COR-L47 (cell line): ENCODE measurements at places on chromosomes 12 and 14.

- no peak for DNase-seq
These were observed 5.6 kb downstream of the TBX5 start for GRCh38 chr12:114400361-114400811.

DNA sequence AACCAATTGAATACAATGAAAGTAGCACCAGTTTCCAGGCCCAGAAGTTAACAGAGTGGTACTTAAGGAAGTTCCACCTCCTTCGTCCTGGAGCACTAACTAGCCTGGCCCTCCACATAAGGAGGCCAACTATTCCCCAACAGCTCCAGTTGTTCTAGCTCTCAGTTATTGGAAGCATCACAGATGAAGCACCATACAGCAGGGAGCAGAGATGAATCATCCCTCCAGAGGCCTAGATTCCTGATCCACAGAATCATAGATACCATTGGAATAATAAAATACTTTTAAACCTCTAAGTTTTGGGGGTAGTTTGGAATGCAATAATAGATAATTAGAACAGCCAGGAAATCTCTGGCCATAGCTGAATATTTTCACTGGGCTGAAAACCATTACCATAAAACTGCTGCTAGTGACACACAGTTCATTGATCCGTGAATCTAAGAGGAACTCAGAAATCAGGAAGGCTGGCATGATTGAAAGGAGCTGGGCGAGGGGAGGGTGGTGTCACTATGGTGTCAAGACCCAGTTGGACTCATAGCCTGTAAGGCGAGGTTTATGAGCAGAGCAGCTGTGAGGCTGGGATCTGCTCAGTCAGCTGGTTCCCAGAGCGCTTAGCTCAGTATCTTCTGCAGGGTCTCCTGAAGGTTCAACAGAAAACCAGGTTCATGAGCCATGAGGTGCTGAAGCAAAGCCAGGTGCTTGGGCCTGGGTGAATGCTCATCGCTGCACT lies 371.4 kb upstream of the TMTC1 start:
- no peak for DNase-seq

DNA sequence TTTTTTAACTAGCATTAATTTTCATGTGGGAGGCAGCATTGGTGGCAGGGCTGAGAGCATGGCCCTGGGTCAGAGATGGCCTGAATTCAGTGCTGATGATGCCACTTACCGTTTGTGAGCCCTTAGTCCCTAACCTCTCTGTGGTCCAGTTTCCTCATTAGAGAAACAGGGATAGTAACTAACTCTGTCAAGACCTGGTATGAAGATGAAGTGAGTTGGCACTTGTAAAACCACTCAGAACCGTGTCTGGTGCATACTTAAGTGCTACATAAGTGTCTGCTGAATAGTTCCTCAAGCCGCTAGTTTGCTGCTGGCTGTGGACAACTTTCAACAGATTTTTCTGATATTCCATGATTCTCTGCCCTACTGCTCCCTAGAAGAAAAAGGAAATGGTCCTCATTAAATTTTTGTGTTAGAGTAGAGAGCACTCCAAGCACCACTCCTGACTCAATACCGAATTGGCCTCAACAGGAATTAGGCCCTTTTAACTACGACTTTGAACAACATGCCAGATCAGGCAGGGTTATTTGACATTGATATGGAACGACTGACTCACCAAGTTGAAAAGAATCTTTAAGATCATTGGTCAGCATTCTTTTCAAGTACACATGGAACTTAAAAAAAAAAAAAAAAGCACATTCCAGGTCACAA lies 250.2 kb downstream of the ANO2 start:
- DNase-seq = no peak

DNA sequence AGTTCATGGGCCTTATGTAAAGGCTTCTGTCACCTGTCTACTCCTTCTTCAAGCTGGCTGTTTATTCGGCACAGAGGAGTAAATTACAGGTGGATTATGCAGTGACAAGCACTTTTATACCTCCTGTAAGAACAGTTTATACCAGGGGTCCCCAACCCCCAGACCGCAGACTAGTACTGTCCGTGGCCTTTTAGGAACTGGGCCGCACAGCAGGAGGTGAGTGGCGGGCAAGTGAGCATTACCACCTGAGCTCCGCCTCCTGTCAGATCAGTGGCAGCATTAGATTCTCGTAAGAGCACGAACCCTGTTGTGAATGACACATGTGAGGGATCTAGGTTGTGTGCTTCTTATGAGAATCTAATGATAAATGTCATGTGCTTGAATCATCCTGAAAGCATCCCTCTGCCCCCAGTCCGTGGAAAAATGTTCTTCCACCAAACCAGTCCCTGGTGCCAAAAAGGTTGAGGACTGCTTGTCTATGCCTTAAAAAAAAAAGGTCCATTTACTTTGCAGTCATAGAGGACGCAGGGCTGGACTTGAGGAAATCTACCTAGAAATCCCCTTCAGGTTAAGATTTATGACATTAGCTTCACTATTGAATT lies 78.8 kb downstream of the ETV6 start:
- no peak for DNase-seq

DNA sequence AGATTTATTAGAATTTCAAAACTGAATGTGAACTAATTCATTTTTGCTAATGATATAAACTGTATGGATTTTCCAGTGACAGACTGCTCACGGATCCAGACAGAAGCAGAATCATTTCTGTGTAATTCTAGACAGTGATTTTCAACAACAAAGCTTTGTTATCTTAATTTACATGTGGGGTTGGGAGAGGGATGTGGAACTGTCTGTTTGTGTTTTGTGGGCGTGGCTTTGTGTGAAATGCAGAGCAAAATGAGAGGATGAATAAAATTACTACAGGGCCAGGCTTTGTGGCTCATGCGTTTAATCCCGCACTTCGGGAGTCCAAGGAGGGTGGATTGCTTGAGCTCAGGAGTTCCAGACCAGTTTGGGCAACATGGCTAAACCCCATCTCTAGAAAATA lies 834.7 kb downstream of the GALC start:
- DNase-seq = no peak

DNA sequence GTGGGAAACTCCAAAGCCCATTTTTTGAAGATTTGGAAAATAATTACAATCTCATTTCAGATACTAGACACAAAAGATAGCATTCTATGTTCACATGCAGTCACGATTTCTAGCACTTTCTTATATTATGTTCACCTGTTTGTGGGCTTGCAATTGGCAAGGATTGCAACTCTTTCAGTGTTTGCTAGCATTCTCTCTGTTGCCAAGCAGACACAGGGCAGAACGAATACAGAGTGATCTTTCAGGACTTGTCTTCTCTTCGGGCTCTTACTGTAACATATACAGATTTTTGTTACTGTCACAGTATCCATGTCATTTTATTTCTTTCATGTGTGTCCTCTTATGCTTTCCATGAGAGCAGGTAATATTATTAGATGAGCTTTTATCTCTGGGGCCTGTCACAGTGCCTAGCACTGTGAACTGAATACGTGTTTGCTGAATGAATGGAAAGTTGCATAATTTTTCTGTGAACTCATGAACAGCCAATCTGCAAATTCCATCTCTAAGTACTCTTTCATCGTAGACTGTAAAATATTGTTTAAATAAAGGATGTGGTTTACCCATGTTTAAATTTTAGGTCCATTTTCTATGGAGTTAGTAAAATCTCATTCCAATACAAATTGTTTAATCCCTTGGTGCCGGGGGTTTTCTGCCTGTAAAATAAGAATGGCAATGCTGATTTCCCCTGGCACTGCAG lies 105.1 kb downstream of the BMP4 start:
- DNase-seq = no peak

- DNase-seq = no peak
These were observed 49.1 kb upstream of the KCNJ8 start for GRCh38 chr12:21823581-21823980.
